CD4-positive, alpha-beta T cell treated with Interleukin-17A for 1 hour (primary cell): ENCODE measurements at places on chromosomes 6 and 20.

- DNase-seq, result peak; percentile 51
Observed at GRCh38 chr6:37860226-37860839, 40.8 kb downstream of the ZFAND3 start.

DNA sequence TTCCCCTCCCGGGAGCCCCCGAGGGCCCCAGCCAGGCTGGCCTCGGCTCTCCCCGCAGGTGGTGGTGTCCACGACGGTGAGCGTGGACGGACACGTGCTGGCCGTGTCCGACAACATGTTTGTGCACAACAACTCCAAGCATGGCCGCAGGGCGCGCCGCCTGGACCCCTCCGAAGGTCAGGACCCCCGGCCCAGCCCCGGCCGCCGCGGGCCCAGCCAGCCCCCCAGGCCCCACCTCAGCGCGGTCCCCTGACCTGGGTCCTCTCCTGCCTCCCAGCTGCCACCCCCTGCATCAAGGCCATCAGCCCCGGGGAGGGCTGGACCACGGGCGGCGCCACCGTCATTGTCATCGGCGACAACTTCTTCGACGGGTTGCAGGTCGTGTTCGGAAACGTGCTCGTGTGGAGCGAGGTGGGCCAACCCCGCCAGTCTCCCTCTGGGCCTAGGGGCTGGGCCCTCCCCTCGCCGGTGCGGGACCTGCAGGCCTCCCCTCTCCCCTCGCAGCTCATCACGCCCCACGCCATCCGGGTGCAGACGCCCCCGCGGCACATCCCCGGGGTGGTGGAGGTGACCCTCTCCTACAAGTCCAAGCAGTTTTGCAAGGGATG lies 51.0 kb downstream of the CPXM1 start:
- no peak for DNase-seq

GRCh38 chr6:162964488-162965140 lies 236.8 kb downstream of the PACRG start:
- DNase-seq, result no peak

DNA sequence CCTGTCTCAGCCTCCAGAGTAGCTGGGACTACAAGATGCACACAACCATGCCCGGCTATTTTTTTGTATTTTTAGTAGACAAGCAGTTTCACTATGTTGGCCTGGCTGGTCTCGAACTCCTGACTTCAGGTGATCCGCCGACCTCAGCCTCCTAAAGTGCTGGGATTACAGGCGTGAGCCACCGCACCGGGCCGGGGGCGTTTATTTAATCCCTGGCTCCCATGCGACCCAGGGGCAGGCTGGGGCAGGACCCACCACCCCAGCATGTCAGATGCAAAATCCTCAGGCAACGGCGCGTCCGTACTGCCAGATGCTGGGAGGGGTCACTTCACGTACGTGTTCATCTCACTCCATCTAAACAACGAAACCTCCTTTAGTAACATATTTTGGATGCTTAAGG lies 518.7 kb upstream of the NOX3 start:
- no peak for DNase-seq

DNA sequence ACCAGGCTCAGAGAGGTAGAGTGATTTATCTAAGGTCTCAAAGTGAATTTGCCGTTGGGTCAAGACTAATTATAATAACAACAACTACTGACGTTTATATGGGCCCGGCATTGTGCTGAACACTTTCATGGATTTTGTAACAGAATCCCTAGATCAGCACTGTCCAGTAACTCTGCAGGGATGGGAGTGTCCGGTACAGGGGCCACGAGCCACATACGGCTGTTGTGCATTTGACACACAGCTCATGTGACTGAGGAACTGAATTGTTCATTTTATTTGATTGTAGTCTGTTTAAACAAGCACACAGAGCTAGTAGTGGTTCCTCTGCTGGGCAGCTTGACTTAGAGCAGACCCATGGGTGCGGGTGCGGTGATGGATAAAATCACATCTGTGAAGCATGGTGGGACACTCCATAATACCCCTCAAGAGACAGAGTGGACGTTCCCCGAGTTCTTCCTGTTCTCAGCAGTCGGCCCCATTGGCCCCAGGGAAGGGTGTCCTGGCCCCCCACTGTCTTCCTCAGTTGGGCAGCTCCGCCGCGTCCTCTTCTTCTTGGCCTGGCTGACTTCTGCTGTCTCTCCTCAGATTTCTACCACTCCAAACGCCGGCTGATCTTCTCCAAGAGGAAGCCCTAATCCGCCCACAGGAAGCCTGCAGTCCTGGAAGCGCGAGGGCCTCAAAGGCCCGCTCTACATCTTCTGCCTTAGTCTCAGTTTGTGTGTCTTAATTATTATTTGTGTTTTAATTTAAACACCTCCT lies 6.8 kb downstream of the CDKN1A start:
- no peak for DNase-seq

- no peak for DNase-seq
Observed at GRCh38 chr20:34637245-34638038, 39.5 kb downstream of the PIGU start.

DNA sequence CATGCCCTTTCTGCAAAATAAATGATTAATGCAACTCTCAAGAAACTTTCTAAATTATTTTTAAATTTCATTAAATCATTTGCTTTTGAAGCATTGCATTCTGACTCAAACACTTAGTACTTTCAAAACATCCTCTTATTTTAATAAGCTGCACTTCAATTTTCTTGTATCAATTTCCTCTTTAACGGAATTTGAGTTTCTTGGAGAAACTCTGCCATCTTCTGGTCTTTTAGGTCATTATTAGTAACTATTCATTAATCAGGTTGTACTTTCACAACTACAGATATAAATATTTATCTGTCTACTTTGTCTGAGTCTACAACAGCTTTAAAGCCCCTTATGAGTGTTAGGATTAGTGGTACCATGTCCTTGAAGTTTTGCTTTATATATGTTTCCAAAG lies 30.2 kb downstream of the TMX4 start:
- no peak for DNase-seq

GRCh38 chr20:51310216-51310615 lies 232.3 kb downstream of the NFATC2 start:
- no peak for DNase-seq

GRCh38 chr6:169766232-169766631 lies 14.8 kb downstream of the ERMARD start:
- DNase-seq, result no peak

DNA sequence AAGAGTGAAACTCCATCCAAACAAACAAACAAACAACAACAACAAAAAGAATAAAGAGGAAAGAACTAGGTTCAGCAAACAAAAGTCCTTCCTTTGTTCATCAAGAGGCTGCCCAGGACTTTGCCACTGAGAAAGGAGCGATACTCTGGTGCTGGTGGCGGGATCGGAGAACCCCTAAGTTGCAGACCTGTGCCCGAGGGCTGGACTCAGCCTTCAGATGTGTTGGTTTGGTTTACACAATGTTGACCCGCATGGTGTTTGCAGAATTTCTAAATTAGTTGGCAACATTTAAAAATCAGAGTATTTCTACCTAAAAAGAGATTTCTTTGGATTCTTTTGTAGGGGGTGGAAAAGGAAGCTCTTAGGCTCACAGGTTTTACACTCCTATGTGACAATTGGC lies 42.5 kb downstream of the TRAM2 start:
- no peak for DNase-seq

- no peak for DNase-seq
Observed at GRCh38 chr6:42249279-42249678, 31.6 kb upstream of the MRPS10 start.

DNA sequence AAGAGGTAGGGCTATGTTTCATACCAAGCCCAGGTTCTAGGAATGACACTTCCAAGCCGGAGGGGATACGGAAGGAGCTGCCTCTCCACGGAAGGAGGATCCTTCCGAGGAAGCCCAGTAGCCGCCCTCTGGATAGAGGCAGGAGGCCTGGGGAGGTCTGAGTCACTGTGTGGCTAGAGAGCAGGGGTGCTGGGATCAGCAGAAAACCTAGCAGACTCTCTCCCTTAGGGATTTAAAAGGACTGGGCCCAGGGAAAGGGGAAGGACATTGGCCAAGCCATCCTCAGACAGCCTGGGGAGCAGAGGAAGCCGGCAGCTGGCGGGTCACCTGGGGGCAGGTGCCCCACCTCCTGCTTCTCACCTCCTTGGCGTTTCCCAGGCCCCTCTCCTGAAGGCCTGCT lies 36.6 kb upstream of the NFATC2 start:
- DNase-seq, result no peak

GRCh38 chr6:63114610-63115211 lies 96.6 kb upstream of the FKBP1C start:
- DNase-seq, result no peak

DNA sequence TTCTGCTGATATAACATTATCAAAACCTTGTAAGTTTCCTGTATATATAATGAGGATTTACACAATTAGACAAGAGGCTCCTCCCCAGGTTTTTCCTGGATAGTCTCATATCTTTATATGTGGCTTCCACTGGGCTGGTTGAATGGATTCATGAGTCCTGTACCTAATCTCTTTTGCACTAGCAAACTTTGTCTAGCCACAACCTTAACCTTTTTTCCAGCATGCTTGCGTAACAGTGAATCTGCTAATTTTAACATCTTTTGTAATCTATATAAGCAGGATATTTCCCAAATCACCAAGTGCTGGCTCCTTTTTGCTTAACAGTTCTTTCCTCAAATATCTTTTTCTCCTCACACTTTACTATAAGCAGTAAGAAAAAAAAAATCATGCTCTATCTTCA lies 153.6 kb downstream of the COL21A1 start:
- no peak for DNase-seq

DNA sequence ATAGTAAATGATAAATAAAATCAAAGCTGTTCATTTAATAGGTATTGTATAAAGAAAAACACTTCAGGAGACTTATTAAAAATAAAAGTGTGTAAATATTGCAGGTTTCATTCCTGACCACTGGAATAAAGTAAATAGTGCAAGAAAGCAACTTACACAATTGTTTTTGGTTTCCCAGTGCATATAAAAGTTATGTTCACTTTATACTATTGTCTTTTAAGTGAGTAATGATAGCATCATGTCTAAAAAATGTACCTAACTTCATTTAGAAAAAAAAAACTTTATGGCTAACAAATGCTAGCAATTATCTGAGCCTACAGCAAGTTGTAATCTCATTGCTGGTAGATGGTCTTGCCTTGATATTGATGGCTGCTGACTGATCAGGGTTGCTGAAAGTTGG lies 726.6 kb upstream of the POU3F2 start:
- DNase-seq, result no peak

- no peak for DNase-seq
Observed at GRCh38 chr20:6882561-6883291, 115.2 kb downstream of the BMP2 start.

- DNase-seq, result no peak
Observed at GRCh38 chr20:32522526-32522775, 62.7 kb downstream of the NOL4L start.

DNA sequence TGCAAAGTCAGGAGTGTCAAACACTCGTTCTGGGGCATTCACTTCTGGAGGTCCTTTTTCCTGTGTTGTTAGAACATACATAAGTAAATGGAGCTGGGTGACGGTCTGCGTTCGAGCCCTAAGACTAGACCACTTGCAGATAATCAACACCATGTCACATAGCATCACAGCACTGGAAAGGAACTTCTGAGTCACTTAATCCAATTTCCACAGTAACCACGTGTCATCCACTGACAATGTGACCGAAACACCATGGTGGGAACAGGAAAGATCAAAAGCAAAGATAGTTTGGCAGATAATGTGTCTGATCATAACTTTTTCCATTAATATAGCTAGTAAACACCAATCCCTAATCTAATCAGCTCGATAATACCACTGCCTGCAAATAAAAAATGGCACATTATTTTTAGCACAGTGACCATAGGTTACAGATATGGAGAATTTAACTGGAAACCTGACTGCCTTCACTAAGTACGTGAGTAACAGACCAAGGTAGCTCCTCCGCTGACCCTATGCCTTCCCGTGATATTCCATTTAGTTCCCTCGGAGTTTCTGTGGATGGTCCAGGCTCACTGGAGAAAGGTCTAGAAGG lies 34.8 kb downstream of the WRNIP1 start:
- DNase-seq, result peak; percentile 7

DNA sequence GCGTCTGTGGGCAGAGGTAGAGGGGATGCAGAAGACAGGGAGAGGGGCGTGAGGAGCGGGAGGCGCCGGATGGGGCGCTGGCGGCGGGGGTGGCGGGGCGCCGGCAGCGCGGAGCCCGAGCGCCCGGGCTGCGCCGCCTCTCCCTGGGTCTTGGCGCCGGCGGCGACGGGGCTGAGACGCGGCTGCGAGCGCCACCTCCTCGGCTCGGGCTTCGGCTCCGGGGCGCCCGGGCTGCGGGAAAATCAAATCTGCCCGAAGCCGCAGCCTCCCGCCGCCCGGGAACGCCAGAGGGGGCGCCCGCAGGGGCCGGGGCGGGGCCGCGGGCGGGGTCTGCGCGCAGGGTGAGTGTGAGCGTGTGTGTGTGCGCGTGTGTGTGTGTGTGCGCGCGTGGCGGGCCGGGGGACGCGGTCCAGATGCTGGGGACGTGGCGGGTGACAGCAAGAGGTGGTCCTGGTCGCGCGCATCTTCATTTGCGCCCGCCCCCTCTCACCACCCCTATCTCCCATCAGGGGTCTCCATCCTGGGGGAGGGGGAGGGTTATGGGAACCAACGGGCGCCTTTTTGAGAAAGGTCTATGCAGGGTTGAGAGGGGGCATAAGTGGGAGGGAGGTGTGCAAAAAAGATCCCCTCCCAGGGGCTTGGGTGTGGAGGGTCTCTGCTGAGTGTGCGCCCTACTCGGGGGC lies 646 bp upstream of the CPNE5 start:
- DNase-seq, result peak; percentile 46

DNA sequence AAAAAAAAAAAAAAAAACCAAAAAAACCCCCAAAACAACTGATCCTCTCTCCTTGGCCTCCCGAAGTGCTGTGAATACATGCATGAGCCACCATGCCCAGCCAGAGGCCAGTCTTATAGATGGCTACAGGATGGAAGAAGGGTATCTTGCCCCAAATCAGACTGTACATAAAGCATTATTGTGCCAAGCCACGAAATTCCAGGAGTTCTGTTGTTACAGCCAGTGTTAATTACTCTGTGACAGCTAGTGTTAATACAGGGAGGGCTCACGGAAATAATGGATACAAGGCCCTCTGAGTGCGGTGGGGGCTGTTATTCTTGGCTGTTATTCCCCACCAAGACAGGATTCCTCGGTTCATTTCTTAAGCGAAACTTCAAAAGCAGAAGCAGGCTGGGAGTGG lies 1.4 kb upstream of the CLPSL2 start:
- no peak for DNase-seq

GRCh38 chr6:53799340-53799739 lies 4.5 kb downstream of the LRRC1 start:
- no peak for DNase-seq
